RCC 7860 (cell line): ENCODE measurements at places on chromosomes 7 and 10.

- peak; percentile 64 for DNase-seq
Measured at GRCh38 chr10:5582736-5583135, 58.0 kb downstream of the CALML3 start.

DNA sequence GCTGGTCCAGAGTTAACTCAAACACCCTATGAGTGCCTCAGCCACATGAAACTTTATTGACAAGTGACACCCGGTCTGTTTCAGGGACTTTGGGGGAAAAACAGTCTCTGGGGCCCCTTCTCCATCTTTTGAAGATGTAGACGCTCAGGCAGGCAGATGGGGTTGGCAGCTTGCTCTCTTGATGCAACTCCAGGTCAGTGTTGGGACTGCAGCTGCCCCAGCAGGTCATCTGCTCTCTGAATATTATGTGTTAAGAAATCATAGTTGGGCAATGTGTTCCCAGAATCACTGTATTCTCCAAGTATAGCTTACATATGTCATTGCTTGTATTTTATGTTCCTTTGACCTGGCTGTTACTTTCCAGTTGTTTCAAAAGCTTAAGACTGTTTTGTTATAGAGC lies 544.9 kb upstream of the MGMT start:
- DNase-seq = no peak

GRCh38 chr10:102596506-102596971 lies 47.7 kb upstream of the TRIM8 start:
- DNase-seq = peak; percentile 51

- DNase-seq = no peak
Measured at GRCh38 chr10:6563731-6564130, 16.3 kb downstream of the PRKCQ start.

GRCh38 chr7:47301105-47301477 lies 280.8 kb downstream of the TNS3 start:
- DNase-seq = no peak

- no peak for DNase-seq
Measured at GRCh38 chr10:106011250-106011649, 1153.3 kb downstream of the SORCS1 start.

DNA sequence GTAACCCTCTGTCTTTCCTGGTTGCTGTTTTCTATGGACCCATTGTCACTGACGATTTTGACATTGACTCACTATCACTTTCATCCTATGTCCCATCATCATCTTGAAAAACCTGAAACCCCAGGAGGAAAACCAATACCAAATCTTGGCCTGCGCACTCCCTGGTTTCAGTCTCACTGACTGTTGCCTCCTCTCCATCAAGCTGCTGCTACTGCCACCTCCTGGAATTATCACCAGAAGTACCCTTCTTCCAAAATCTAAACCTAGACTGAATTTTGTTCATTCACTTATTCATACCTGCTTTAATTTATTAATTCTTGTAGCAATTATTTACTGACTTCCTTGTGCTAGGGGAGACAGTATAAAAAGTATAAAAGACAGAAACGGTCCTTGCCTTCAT lies 44.5 kb upstream of the ACBD5 start:
- DNase-seq = no peak

- DNase-seq = no peak
Measured at GRCh38 chr10:59901470-59901869, 4.9 kb downstream of the CCDC6 start.

DNA sequence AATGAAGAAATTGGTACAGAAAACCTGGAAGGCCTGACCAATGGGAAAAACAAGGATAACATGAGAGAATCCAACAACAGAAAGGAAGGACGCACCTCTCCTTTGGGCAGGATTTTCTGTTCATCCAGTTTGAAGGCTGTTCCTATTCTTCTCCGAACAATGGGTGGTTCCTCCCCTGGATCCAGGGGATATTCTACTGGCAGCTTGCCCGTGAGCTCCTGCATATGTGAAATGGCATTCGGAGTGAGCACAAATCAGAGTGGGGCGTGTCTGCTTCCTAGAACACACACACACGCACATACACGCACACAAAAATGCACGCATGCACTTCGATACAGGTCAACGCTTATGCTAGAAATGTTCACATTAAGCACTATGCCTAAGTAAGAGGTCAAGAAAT lies 83.5 kb downstream of the PRPF18 start:
- no peak for DNase-seq

- no peak for DNase-seq
Measured at GRCh38 chr7:45039106-45039505, 39.1 kb downstream of the CCM2 start.
